HCT116 (cell line): ENCODE measurements at places on chromosomes 1 and 21. TPM values are rescaled to one million over a fixed set of nuclear protein-coding genes. Genes with fewer than 3 reads are reported as not detected.

GRCh38 chr1:30569384-30569783 lies 154.0 kb downstream of the MATN1 start:
- peak; percentile 13 for DNase-seq

Gene NBPF10
- total RNA-seq: 1.7 TPM

Gene ARMH1
- 3.2 TPM for total RNA-seq

Gene FALEC
- total RNA-seq: 0.59 TPM

Gene FBLIM1
- total RNA-seq: 6.0 TPM

Gene DTL
- 41.0 TPM for total RNA-seq
